Stimulated activated CD8-positive, alpha-beta memory T cell treated with anti-CD3 and anti-CD28 coated beads, Interleukin-4, amount 100 ng/mL, for 24 hours (primary cell): ENCODE measurements at places on chromosomes 4 and X.

DNA sequence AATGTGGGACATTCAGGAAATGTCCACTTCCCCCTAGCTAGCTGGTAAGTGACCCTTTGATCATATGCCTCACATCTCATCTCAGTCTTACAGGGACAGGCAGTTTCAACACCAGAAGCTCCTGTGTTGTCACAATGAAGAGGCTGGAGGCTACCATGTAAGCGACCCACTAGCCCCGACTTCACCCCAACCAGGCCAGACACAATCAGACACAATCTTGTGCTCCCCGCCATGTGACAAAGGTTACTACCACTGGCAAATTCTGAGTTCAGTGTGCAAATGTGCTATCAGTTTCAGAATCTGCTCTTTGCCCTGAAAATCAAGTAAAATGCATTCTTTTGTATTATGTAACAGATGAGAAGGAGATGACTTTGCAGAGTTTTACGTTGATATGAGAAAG is 56.9 kb upstream of the STS start:
- DNase-seq = no peak

- no peak for DNase-seq
Measured at GRCh38 chrX:13386636-13387035, 66.8 kb upstream of the ATXN3L start.

- DNase-seq = no peak
Measured at GRCh38 chrX:110142096-110142495, 139.2 kb downstream of the TMEM164 start.

DNA sequence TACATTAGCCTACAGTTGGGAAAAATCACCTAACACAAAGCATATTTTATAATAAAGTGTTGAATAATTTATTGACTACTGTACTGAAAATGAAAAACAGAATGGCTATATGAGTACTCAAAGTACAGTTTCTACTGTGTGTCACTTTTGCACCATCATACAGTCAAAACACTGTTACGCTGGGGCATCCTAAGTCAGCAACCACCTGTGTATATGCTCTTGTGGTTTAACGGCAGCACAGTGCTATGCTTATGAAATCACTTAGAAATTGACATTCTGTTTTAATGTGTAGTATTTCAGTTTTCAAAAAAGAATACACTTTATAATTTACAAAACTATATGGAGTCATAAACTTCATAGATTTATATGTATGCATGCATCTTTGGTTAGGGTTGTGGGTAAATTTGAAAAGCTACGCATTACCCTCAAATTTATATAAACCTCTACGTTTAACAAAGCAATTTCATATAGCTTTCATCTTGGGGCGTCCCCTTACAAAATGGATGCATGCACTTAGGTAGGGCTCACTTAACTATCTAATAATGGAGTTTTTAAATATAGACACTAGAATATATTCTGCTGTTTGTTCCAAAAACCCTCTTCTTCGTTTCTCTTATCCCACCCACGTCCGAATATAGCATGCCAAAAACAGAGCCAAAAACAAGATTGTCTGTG is 690 bp upstream of the NEIL3 start:
- no peak for DNase-seq
